ENCODE measurements at places on chromosomes 13 and 19.
A peak's percentile ranks its signal among the peaks of the same experiment; 100 is the strongest.

DNA sequence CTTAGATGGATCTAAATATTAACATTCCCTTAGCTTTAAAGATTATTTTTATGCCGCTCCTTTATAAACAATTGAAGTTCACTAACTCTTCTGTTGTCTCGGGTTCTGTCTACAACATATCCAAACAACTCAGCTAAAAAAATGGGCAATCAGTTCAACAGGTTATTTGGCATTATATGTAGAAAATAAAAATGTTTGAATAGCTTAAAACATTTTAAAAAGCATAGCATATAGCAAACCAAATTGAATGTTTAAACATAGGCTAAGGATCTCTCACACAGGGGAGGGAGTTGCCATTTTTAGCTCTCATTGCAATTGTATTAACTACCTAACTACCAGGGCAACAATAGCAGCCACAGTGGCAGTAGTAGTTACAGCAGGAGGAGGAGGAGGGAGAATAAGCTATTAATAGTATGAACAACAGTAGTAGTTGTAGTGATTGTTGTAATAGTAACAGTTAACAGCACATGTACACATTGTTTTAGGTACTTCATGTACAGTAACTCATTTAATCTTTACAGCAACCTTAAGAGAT, 404.2 kb downstream of the KCNRG start:
- no peak for DNase-seq

- no peak for DNase-seq
Measured at GRCh38 chr19:50051964-50052363, 26.2 kb downstream of the ZNF473 start.

- no peak for DNase-seq
Measured at GRCh38 chr13:45303026-45303425, 38.0 kb downstream of the TPT1 start.

GRCh38 chr13:111204438-111205177, 89.5 kb downstream of the ARHGEF7 start:
- DNase-seq: no peak

DNA sequence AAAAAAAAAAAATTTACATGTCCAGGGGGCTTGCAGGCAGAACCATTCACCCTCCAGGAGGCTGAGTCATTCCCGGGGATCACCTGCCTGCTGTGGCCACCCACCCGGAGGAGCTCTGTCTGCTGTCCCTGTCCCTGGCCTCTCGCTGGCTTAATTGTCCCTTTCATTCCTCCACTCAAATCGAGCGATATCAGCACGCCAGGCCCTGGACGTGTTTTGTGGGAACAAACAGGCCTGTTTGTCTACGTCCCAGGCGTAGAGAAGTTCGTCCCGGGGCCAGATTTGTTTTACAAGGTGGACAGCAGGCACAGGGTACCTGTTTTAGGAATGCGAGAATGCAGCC, 21.2 kb downstream of the SULT2B1 start:
- DNase-seq: peak; percentile 38

GRCh38 chr13:28864544-28864943, 44.4 kb downstream of the MTUS2 start:
- no peak for DNase-seq

DNA sequence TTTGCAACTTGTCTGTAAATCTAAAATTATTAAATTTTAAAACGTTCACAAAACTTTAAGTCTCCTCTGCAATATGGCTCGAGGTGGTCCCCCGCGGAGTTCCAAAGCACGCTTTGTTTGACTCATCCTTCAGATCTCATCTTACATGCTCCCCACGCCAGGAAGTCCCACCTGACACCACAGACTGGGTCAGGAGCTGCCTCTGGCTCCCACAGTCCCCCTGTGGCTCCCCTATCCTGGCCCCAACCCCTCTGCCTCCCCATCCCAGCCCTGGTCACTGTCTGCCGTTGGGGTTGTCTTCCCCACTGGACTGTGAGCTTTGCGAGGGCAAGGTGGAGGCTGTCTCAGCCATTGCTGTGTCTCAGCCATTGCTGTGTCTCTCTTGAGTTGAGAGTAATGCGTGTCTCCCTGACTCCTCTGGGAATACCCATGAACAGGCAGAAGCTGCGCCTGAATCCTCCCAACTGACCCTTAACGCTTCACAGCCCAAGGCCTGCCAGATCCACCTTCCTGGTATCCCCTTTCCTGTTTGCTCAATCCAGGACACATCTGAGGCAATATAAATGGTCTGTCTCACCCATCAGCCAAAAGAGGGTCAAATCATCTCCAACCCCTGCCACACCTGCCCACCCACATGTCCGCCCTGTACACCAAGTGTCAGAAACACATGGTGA, 15.9 kb downstream of the DYRK1B start:
- no peak for DNase-seq

Data from DMS53 (cell line).